ENCODE measurements at places on chromosomes 3 and 15.

GRCh38 chr3:46456118-46456517, 8.6 kb downstream of the LTF start:
- DNase-seq, result no peak

GRCh38 chr15:71916834-71917233, 106.5 kb downstream of the NR2E3 start:
- no peak for DNase-seq

DNA sequence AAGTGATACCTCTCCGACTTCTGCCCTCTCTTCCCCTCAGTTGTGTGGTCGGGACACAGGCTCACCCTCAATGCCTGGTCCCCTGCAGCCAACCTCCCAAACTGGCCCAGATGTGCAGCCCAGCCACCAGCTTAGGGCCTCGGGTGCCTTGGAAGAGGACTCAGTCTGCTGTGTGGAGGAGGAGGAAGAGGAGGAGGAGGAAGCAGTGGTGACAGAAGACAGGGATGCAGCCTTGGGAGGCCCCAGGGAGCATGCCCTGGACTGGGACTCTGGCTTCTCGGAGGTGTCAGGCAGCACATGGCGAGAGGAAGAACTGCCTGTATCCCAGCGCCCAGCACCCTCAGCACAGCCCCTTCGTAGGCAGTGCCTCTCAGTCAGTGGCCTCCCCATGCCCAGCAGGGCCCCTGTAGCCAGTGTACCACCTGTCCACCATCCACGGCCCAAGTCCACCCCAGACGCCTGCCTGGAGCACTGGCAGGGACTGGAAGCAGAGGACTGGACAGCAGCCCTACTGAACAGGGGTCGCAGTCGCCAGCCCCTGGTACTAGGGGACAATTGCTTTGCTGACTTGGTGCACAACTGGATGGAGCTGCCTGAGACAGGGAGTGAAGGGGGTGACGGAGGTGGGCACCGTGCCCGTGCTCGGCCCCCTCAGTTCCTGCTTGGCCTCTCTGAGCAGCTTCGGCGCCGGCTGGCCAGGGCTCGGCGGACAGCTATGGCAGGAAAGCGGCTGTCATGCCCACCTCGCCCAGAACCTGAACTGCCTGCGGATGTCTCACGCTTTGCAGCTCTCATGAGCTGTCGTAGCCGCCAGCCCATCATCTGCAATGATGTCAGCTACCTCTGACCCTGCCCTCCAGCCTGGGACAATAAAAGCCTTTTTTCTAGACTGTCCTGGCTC, 1.3 kb downstream of the INKA1 start:
- DNase-seq, result no peak

DNA sequence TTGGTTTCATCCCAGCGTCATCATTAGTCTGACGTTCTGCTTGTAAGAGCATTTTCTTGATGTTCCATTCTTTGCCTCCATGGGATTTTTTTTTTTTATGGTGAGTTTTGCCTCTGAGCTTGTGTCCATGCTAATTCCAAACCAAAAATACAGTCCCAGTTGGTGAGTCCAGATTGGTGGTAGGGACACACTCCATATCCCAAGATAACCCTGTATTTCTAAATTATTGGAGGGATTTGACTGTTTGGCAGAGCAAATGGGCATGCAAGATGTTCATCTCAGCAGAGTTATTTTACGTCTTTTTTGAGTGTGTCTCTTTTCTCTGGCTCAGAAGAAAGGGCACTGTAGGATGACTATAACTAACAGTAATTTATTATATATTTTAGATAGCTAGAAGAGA, 526.8 kb upstream of the CFAP20DC start:
- no peak for DNase-seq

- no peak for DNase-seq
These were observed 10.5 kb upstream of the SH3GL3 start for GRCh38 chr15:83436513-83437158.

GRCh38 chr3:172530101-172530561, 6.9 kb upstream of the TNFSF10 start:
- DNase-seq, result no peak

- DNase-seq, result no peak
These were observed 463.9 kb upstream of the ADAMTS9 start for GRCh38 chr3:65151666-65152065.

GRCh38 chr3:40043444-40043755, 234.0 kb downstream of the MYRIP start:
- no peak for DNase-seq

DNA sequence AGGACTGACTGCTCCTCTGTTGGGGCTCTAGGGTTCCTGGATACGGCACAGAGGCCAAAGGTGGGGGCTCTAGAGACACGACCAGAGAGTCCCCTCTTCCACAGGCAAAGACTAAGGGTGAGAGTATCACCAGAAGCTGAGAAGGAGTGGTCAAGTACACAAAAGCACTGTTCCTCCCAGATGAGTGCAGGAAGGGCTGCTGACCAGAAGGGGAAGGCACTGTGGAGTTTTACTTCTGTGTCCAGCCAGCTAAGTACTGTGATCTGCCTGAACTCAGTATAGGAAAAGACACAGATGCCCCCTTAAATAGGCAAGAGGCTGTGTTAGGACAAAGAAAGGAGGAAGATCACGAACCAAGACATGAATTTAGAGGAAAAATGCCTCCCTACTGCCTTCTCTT, 11.7 kb downstream of the MRPS11 start:
- no peak for DNase-seq

DNA sequence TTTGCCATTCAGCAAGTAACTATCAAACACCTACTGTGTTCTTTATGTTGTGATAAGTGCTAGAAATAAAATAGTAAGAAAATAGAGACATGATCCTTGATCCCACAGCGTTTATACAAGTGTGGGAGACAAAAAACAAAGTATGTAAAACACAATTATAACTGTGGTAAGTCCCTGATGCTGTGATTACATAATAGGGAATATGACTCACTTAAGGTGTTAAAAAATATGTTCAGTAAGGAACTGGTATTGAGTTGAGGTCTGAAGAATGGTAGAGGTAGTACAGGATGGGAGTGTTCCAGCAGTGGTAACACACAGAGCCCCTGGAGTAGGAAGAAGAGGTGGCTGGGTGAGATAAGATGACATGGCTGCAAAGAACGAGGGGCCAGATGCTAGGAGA, 132.1 kb upstream of the TMC3 start:
- no peak for DNase-seq

DNA sequence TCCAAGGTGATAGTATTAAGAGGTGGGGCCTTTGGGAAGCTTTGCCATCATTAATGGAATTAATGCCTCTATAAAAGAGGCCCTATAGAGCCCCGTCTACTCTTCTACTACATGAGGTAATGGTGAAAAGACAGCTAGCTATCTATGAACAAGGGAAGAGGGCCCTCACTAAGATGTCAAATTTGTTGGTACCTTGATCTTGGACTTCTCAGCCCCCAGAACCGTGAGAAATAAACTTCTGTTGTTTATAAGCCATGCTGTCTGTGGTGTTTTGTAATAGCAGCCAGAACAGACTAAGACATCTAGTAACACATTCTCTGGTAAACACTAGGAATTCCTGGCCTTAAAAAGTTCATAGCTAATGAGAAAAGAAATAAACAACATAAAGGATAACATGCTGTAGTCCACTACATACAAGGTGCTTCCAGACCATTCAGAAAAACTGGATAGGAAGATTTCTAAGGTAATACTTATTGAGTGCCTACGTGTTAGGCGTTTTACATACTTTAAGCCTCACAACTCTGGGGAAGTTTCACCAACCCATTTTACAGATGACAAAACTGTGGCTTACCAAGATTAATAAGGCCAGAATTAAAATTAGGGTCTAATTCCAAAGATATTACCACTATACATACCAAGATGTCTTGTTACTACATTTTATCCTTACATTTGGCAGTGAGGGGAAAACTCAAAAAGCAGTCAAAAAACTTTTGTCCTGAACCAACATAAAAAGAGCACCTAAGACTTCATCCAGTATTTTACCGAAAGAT, 3.2 kb downstream of the UBE3A start:
- no peak for DNase-seq

DNA sequence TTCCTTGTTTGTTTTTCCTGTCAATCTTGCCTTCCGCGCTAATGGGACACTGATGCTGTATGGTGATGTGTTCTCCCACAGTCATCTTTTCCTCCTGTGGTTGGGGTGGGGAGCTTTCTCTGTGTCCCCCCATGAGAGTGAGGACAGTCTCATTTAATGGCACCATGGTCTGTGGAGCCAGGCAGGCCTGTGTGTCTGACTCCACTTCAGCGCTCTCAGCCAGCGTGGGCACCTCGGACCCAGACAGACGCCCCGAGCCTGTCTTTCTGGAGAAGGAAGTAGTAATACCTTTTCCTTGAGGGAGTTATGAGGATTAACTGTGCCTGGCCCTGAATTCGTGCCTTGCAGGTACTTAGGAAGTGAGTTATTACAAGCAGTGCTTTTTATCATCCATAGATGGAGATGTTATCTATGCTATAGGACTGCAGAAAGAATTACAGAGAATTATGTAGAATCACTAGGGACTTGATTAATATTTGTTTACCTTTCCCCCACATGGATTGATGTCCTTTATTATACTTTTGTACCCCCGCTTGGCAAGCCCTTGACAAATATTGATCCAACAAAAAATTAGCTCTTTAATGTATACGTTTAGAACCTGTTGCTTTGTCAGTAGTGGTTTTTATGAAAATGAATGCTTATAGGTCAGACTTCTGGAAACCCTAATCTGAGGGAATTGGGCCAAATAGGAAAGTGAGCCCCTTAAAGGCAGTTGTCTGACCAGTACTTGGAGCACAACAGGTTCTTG, 152.4 kb downstream of the PGPEP1L start:
- DNase-seq, result no peak

GRCh38 chr3:126342991-126343648, 14.1 kb downstream of the KLF15 start:
- no peak for DNase-seq

- no peak for DNase-seq
These were observed 218.7 kb upstream of the ATP10A start for GRCh38 chr15:26081758-26082220.

DNA sequence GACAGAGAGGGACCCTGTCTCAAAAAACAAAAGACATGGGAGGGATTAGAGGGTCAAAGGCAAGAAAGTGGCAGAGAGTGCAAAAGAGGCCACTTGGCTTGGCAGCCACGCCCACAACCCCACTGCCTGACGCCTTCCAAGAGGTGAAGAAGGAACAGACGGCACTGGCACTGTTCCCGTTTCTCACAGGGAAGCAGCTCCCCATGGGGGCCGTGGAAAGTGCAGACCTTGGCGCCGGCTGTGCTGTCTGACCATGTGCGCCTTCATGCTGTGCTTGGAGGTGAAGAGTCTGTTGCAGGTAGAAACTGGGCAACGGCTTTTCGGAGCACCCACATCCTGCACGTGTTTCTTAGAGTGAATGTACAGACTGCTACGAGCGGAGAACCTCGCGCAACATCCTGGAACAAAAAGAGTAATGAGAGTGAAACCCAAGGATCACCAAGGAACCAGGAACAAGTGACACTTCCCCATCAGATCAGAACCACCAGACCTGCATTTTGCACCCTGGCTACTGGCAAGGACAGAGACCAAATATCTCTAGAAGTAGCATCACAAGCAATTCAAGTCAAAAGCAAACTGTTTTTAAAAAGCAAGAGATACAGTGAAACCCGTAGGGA, 9.7 kb downstream of the ZXDC start:
- DNase-seq, result no peak

- no peak for DNase-seq
These were observed 3.7 kb downstream of the TMEM42 start for GRCh38 chr3:44865272-44866035.

GRCh38 chr15:46696281-46696680, 1021.0 kb upstream of the SEMA6D start:
- no peak for DNase-seq

- no peak for DNase-seq
These were observed 97.8 kb downstream of the SST start for GRCh38 chr3:187572441-187572840.
